GM13977 (cell line): ENCODE measurements at places on chromosomes 3 and 15.

- no peak for DNase-seq
Observed at GRCh38 chr3:79344876-79345871, 422.6 kb downstream of the ROBO1 start.

- no peak for DNase-seq
Observed at GRCh38 chr15:73681856-73682599, 2.2 kb upstream of the CD276 start.

GRCh38 chr3:62771331-62772072, 103.7 kb downstream of the CADPS start:
- no peak for DNase-seq

DNA sequence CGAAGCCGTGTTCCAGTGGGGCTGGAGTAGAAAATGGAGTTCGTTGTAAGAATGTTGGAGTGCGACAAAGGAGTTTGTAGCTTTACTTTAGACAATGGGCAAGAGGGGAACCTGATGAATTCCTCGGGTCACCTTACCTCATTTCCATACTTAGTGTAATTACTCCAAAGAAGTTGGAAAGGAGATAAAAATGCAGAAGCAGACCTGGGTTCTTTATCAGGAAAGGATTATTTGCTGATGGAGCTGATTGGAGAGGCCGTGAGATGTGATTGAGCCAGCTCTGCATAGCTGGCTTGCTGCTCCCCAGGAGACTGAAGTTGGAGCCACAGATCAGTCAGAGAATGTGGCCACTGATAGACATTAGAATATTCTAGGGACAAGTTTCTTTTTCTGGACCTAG, 33.4 kb upstream of the TBL1XR1 start:
- no peak for DNase-seq

- DNase-seq = peak; percentile 88
Observed at GRCh38 chr3:183428447-183429211, at the start of gene MCF2L2. TSS of gene MCF2L2 (minus strand) at chr3:183428619. CDS start at chr3:183427977, 642 bp downstream.

- no peak for DNase-seq
Observed at GRCh38 chr3:182486463-182486862, 306.8 kb upstream of the ATP11B start.

DNA sequence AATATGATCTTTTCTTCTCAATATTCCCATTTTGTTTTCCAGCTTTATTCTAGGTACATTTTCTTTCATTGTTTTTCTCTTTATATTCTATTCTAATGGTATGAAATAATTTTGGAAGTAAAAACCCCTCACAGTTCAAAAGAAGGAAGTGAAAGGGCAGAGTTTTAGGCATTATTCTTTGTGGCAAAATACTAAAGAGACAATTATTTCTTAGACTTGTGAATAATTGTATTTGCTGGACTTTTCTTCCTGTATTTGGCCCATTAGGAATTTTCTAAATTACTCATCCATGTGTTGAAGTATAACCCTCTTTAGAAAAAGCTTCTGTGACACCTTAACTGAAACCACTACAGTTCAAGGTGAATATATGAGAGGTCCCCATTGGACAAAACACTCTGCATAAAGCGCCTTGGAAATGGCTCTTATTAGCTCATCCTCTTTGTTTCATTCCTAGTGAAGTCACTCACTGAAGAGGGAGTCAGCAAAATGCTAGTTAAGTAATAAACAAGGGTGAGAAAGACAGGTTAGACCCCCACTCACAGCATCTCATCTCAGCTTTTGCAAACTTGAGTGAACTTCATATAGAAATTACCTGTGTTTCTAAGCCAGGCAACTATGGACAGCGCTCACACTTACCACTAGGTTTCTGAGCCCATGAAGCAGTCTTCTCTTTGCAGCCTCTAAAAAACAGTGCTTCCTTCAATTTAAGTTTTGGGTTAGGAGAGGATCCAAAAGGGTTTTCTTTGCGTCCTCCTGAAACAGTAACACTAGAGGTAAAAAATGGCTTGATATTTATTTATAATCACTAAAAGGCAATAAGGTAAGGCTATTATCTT, 327.5 kb downstream of the ARPP21 start:
- DNase-seq = no peak

DNA sequence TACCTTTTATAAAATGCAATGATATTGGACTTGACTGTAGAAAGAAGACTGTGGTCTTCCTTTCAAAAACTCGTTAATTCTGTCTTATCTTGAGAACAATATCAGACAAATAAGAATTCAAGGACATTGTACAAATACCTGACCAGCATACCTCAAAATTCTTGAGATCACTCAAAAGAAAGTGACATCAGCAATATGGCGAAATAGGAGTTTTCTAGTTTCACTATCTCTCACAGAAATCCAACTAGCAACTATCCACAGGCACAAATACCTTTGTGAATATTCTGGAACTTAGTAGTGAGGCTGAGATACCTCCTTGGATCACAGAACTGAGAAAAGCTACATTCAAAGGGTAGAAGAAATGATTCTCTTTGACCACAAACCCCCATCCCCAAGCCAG, 419.7 kb downstream of the ZNF385D start:
- DNase-seq = no peak

- no peak for DNase-seq
Observed at GRCh38 chr3:57952208-57952631, 56.0 kb upstream of the FLNB start.

- DNase-seq = peak; percentile 45
Observed at GRCh38 chr15:63599401-63600000, 2.3 kb downstream of the FBXL22 start.

- DNase-seq = no peak
Observed at GRCh38 chr3:197545571-197545970, 10.2 kb downstream of the BDH1 start.

DNA sequence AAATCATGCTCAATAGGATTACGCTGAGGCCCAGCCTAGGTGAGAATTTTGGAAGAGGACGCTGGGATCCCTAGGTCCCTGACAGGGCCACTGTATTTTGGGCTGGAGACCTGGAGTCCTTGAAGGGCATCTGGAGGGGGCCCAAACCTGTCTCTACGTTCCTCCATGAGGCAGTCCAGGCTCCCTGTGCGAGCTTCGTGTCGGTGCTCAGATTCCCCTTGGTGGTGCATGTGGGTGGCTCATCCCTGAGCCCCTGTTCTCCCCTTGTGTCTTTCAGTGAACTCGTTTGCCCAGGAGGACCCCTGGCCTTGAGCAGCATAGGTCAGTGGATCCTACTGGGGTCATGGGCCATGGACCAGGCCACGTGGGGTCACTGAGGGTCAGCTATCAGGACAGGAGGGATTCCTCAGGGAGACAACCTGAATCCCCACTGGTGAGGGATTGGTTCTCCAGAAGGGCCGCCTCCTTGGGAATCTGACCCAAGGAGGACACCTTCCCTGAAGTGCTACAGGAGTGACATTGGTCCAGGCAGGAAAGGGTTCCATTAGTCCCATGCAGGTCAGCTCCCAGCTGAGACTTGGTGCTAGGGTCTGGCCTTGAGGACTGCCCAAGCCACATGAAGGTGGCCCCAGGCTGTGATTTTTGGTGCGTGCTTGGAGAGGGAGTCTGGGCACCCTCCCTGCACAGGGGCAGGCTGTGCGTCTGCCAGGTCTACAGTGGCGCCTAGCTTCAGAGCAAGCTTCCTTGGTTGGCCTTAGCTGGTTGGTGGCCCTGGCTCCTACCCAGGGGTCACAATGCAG, 229.8 kb downstream of the SNRPN start:
- no peak for DNase-seq

GRCh38 chr15:79053894-79054293, 36.7 kb downstream of the RASGRF1 start:
- DNase-seq = no peak

DNA sequence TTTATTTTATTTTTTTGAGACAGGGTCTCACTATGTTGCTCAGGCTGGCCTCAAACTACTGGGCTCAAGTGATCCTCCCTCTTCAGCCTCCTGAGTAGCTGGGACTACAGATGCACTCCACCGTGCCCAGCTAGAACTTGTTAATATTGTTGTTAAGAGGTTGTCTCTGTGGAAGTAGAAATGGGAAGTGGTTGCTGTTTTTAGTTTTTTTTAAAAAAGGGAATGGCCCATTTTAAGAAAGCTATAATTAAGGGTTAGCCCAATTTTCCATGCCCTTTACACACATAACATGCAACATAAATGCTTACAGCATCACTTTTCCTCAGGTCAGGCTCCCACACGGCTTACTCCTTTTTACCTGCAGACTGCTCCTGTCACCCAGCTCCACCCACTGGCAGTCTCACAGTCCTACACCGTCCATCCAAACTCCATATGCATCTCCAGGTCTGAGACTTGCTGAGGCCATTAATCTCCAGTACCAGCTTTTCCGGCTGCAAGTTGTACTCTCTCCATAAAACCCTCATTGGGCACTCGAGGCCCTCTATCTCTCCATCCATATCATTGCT, 19.8 kb downstream of the MORC1 start:
- DNase-seq = no peak

GRCh38 chr3:63998852-63999754, 24.2 kb downstream of the PSMD6 start:
- no peak for DNase-seq

DNA sequence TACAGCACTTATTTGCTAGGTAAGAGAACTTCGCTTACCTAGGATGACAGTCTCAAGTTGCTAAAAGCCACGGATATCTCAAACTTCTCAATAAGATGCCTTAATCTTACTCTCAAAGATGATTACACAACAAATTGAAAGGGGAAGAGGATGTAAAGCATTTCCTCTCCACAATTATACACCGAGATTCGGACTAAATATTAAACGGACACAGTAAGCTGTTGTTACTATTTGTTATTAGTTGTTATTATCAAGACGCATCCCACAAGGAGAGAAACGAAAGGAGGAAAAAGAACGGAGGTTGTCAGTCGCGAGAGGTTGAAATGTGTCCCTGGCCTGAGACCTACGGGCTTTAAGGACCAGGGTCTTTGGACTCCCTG, 660 bp downstream of the ZNF106 start:
- DNase-seq = peak; percentile 34

DNA sequence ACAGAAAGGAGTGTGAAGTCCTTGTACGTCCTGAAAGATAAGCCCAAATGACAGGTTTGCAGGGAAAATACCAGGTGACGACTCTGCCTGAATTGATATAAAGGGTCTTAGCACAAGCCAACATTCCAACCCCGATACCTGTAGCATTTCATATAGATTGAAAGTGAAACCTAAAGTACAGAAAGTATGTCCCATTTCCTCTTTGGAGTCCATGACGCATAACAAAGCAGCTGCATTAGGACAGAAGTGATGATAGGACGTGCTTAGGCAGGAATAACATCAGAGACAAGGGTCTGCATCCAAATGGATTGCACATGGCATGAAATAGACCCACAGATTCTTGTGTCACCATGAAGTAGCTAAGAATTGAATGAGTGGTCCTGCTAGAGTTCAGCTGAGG, 187.0 kb upstream of the ROBO1 start:
- no peak for DNase-seq

GRCh38 chr3:8488411-8488810, 13.2 kb upstream of the LMCD1 start:
- no peak for DNase-seq

- DNase-seq = peak; percentile 82
Observed at GRCh38 chr15:88878720-88879184, 16.6 kb downstream of the HAPLN3 start.

DNA sequence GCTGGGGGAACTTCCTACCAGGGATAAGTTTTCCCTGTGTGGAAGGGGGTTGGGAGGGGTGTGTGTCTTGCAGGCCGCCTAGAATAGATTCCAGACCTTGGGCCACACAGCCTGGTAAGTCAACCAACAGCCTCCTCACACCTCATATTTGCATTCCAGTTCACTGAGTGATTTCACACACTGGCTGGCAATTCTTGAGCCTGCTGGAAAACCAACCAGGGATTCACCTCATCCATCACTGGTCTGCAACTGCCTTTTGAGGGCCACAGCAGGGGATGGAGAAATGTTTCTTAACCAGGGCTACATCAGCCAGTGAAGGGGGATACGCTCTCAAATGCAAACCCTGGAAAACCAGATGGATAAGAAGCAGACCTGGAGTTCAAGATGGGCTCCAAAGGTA, 2.0 kb downstream of the FSTL1 start:
- DNase-seq = no peak

GRCh38 chr3:48504051-48504946, at the start of gene SHISA5:
TSS of gene SHISA5 (minus strand) at chr3:48504174. CDS start at chr3:48504094, 80 bp downstream.
- peak; percentile 78 for DNase-seq

- no peak for DNase-seq
Observed at GRCh38 chr3:109188741-109189140, 52.2 kb downstream of the C3orf85 start.

DNA sequence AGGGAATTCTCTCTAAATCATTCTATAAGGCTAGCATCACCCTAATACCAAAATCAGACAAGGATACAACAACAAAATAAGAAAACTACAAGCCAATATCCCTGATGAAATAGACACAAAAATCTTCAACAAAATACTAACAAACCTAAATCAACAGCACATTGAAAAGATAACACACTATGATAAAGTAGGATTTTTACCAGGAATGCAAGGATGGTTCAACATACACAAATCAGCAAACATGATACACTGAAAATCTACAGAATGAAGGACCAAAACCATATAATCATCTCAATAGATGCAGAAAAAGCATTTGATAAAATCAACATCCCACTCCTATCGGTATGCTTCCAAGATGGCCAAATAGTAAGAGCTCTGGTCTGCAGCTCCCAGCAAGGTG, 39.5 kb downstream of the ALDH1A2 start:
- DNase-seq = no peak
